A549 treated with ZK216348 at 1 μM for 4 hours (cell line): ENCODE measurements at places on chromosomes 5 and 9. TPM values are rescaled to one million over a fixed set of nuclear protein-coding genes. Genes with fewer than 3 reads are reported as not detected.

The DNLZ gene
- total RNA-seq = 18.5 to 42.0 TPM (median 40.8 TPM) in 5 replicates

The CDC20B gene
- 0.07 to 0.13 TPM (median 0.08 TPM) in 3 of 5 replicates, not detected in the others for total RNA-seq

The AGXT2 gene
- not detected in 5 replicates for total RNA-seq

The ABCA2 gene
- total RNA-seq = 12.6 to 32.5 TPM (median 25.5 TPM) in 5 replicates

The IDNK gene
- 5.4 to 9.7 TPM (median 6.2 TPM) in 5 replicates for total RNA-seq

The TTLL11 gene
- total RNA-seq = 3.9 to 5.0 TPM (median 4.1 TPM) in 5 replicates

The CDC14B gene
- total RNA-seq = 8.7 to 12.6 TPM (median 11.1 TPM) in 5 replicates

The FAM120A gene
- 69.9 to 88.9 TPM (median 77.5 TPM) in 5 replicates for total RNA-seq

The PDE6A gene
- total RNA-seq = 0.19 to 0.38 TPM (median 0.25 TPM) in 5 replicates

The B4GALT7 gene
- total RNA-seq = 11.6 to 29.9 TPM (median 27.6 TPM) in 5 replicates

The RELL2 gene
- 2.2 to 5.2 TPM (median 3.9 TPM) in 5 replicates for total RNA-seq

The EIF4E1B gene
- total RNA-seq = not detected in 5 replicates

The CNTNAP3B gene
- total RNA-seq = 14.2 to 19.3 TPM (median 16.7 TPM) in 5 replicates

The LURAP1L gene
- 17.8 to 27.0 TPM (median 22.9 TPM) in 5 replicates for total RNA-seq

The FOXD4L5 gene
- total RNA-seq = 0.06 to 0.11 TPM (median 0.11 TPM) in 3 of 5 replicates, not detected in the others

The TTC23L gene
- total RNA-seq = 0.48 to 1.1 TPM in 2 of 5 replicates, not detected in the others
